ENCODE measurements at places on chromosomes 1 and 21.

DNA sequence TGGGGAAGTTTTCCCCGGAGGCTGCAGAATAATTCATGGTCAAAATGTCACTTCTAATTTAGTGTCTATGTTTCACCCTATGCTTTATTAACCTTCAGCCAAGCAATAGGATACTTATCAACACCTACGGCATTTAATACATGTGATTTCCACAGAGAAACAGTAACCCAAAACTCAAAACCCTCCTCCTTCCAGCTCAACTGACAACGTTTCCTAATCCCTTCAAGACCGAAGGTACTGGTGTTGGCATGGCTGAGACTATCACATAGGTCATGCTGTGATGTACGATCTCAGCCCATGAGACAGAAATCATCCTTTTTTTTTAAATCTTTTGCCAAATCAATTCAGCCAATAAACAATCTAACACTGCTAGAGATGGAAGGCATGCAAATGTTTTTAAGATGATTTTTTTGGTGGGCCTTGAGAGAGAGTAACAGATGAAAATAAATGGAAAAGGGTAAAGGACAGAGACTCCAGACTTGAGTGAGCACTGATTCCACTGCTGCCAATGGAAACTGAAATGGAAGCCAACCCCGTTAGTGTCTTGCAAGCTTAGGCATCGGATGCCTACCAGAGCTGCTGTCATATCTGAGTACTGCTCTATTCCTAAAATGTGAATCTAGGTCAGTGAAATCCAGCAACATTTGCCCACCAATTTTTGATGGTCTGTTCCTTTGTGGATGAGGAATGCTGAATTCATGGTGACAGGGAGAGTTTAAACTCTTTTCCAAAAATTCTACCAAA, 63.4 kb upstream of the BCL10 start:
- DNase-seq = no peak

GRCh38 chr1:235843461-235843961, 23.2 kb downstream of the LYST start:
- no peak for DNase-seq

DNA sequence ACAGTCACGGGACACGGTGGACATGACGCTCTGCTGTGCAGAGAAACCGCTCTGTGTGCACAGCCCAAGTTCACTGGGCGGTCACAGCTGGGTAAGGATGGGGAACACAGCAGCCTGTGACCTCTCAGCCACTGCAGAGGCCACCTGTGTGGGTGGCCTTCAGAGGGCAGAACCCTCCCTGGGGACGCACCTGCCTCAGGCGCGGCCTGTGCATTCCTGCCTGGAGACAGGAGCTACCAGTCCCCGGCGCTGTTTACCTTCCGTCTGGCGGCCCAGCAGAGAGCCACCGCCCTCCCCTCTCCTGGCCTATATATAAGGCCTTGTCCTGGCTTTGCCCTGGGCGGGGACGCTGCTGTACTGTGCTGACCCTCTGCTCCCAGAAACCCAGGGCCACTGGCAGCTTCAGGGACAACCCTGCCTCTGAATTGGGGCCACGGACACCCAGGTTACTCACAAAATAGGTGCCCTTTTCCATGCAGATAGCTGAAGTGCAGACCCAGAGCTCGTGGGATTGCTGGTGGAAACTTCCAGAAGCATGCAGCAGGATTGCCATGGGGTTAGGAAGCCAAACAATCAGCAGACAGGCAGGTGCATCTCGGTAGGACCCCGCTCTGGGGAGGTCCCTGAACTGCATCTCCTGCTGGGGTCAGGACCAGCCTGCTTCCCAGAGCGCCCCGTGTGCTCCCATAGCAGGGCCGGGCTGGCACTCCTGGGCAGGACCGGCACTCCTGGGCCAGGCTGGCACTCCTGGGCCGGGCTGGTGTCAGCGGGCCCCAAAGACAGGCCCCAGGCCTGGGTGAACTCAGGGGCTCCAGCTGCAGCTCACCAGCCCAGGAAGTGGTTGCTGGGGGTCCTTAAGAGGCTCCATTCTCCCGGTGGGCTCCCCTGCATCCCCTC, 83.6 kb downstream of the SIK1 start:
- DNase-seq = no peak

- DNase-seq = no peak
These were observed 48.5 kb downstream of the RHBG start for GRCh38 chr1:156417401-156418020.

- DNase-seq = no peak
These were observed 8.7 kb downstream of the PEAR1 start for GRCh38 chr1:156901966-156902915.

GRCh38 chr1:78281580-78281979, 209.2 kb upstream of the PTGFR start:
- no peak for DNase-seq

DNA sequence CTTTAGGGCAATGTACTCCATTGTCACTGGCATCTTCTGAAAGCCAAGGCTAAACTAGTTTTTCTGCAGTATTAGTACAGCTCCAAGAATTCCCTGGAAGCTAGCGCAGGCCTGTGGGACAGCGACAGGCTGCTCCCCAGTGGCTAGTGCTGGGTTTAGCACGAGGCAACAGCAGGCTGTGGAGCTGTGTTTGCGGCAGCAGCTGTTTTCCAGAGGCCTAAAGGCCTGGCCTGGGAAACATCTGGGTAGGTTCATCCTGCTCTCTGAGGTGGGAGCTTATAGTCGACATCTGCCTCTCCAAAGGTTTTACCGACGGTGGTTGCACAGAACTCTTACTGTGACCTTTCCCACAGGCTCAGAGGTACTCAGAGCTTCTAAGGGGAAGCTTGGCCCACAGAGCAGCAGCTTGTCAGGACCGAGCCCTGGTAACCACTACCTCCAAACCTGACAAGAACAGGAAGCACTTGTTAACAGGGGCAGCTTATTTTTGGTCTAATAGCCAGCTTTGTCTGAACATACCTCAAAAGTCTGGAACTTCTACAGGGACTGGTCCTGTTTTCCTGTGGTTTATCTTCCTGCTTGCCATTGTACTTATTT, 17.2 kb downstream of the CC2D1B start:
- DNase-seq = no peak

DNA sequence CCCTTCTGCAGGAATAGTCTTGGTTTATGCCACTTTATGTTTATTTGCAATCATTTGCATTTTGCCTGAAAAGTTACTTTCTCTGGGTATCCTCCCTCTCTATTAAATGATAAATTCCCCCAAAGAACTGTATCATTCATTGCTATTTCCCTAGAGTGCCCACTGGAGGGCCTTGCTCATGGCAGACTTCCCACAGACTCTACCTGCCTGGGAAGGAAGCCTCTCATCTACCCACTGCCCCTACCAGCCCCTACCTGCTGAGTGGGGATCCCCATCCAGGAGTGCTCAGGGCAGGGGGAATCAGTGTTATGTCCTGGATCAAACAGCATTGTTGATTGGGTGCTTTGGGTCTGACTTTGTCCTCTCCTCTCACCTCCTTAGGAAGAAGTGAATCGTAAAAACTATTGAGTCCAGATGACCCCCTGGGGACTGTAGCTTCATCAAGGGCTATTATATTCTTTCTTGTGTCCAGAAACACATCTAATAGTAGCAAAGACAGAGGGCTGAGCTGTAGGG, 6.8 kb upstream of the LRRN2 start:
- no peak for DNase-seq

DNA sequence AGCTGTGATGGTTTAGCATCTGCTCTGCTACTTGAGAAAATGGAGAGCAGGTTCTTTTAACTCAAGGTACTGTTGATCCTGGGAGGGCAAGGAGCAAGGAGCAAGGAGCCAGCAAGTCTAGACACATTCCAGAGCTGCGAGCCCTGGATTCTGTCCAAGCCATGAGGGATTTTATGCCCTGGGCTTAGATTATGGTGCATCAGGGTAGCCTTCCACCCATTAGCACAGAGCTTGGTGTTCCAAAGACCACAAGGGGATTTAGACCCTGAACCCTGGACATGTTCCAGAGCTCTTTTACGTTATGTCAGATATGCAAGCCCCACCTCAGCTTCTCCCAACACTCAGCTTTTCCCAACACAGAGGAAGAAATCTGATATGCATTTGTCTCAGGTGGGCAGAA, 2.0 kb upstream of the OR14I1 start:
- no peak for DNase-seq

DNA sequence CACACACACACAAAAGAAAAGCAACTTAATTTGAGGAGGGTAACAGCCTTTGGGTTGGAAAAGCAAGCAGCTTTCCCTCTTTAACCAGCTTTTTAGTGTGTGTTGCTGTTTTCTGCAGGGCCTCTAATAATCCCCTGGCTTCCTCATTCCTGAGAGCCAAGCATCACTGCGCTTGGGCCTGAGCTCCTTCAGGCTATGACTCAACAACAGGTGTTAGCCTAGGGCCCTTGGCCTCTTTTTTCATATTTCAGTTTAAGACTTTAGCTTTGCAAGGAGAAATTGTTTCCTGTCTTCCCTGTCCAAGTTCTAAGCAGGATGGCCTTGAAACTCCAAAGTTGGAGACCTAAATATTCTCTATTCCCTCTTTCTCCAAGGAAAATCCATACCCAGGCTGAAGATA, 26.2 kb upstream of the SNX27 start:
- no peak for DNase-seq

GRCh38 chr1:244171241-244171985, 120.3 kb downstream of the ZBTB18 start:
- no peak for DNase-seq

- DNase-seq = no peak
These were observed at the start of gene TSPEAR for GRCh38 chr21:44711327-44712202. Gene TSPEAR, minus strand, starts transcription at chr21:44711572. Its CDS starts 58 bp downstream, at chr21:44711514.
